ENCODE measurements at places on chromosomes 3 and 15.

GRCh38 chr3:41880387-41880786 lies 81.5 kb downstream of the ULK4 start:
- DNase-seq: no peak

DNA sequence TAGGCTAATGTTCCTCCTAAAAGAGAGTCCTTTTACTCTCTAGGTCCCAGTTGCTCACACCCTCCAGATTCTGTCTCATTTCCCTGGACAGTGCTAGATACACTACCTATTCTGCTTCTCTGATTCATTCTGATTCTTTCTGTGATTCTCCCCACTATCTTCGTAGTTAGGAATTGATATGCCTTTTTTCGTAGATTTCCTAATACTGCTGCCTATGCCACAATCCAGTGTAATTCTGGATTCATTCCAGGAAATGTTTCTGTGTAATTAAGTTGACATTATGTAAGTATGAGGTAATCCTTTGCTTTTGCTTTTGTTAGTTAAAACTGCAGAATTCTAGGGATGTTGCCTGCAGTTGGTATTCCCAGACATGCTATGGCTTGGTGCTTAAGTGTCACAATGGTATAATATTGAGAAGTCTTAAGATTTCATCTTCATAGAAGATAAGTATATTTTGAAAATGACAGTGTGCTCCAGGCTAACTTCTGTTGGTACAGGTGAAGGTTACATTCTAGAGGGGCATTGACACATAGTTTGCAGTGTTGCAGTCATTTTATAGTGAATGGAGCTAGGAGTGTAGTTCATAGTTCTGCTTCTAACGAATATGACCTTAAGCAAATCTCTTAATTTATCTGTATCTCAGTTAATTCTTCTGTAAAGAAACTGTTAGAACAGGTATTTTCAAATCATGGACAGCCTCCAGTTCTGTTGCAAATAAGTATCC lies 54.3 kb downstream of the RIOX2 start:
- DNase-seq: no peak

DNA sequence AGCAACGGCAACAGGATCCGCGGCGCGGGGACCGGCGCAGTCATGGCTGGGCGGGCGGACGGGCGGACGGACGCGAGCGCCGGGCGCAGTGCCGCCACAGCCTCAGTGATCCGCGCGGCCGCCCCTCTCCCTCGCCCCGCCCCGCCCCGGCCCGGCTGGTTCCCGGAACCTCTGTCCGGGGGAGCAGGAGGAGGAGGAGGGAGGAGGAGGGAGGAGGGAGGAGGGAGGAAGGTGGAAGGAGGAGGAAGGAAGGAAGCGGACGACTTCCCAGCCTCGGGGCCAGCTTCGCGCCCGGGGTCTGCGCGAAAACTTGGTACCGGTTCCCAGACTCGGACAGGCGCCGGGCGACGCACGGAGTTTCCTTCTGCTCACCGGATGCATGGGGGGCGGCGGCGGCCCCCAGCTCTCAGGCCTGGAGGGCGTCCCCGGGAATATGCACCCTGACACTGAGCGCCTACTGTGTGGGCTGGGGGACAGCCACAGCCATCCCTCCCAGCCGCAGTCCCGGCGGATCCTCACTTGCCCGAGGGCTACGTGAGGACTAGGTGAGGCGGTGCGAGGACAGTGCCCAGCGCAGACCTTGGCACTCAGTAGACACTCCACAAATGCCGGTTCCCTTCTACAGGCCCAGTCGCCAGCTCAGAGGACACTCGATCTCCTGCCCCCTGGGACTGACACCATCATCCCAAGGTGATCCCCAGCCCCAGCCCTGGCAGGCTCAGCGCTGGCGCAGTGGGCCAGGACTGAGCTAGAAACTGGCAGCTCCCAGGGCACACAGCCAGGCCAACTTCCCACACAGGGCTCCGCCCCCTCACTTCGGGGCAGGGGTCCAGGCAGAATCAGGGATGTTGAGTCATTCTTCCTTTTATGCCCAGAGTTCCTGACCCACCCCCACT lies at the start of gene SHISA5:
Gene SHISA5, minus strand, starts transcription at position 124 of the 896 bp plus-strand sequence. Its CDS starts 80 bp downstream, at position 44.
- peak; percentile 40 for DNase-seq

DNA sequence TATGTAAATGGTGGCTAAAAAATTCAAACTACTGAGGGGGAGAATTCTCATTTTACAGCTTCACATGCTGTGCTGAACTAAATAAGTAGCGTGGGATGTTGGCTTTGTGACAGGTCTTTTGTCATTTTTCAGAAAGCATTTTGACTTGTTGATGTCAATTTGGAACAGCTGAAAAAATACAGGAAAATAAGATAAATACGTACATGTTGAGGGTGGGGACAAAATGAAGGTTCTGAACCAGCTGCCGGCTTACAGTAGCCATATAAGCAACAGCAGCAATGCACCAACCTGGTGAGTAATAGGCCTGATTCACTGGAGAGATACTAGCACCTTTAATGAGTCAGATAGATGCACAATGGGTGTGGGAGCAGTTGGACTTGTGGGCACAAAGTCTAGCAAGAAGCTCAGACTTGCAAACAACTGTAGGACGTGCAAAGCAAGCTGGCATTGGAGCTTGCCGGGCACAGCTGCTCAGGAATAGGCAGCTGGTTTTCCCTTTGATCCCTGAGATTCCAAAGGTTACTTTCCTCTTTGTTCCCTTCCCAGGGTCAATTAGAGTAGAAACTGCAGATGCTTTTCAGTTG lies 12.9 kb downstream of the B3GNT5 start:
- DNase-seq: no peak

- DNase-seq: no peak
These were observed 35.5 kb downstream of the UBE2E2 start for GRCh38 chr3:23238578-23238977.

- DNase-seq: no peak
These were observed 90.6 kb downstream of the CD200R1L start for GRCh38 chr3:112755845-112756613.

GRCh38 chr15:63892794-63893441 lies 59.2 kb upstream of the HERC1 start:
- peak; percentile 55 for DNase-seq

GRCh38 chr15:74642734-74643664 lies 27.4 kb downstream of the CLK3 start:
- DNase-seq: no peak

DNA sequence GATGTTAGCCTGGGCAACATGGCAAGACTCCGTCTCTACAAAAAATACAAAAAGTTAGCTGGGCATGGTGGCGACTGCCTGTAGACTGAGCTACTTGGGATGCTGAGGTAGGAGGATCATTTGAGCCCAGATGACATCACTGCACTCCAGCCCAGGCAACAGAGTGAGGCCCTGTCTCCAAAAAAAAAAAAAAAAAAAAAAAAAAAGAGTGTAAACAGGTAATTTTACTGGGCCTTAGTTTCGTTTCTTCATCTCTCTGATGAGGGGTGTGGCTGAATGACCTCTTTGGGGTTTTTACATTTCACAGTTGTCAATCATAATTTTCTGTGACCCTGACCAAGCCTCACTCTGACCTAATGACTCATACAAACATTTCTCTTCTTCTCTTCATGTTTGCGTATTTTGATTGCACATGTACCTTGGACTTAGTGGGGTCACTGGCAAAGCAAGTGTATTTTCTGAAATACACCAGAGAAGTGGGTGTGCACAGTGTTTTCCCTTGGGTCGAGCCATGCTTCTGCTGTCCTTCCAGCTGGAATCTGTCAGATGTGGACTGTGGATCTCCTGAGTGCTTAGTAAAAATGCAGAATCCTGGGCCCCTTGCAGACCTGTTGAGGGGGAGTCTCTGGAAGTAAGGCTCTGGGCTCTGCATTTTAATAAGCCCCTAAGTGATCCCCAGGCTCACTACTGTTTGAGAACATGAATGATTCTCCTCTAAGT lies 140.5 kb downstream of the FNDC3B start:
- DNase-seq: no peak

GRCh38 chr15:32986147-32986546 lies 208.4 kb downstream of the FMN1 start:
- DNase-seq: no peak

GRCh38 chr3:115848641-115849040 lies 225.3 kb downstream of the GAP43 start:
- DNase-seq: no peak

- DNase-seq: no peak
These were observed 669.1 kb downstream of the CADM2 start for GRCh38 chr3:85627932-85628331.

GRCh38 chr15:94445566-94446160 lies 214.3 kb downstream of the MCTP2 start:
- no peak for DNase-seq

GRCh38 chr3:62926494-62926893 lies 51.3 kb upstream of the CADPS start:
- DNase-seq: no peak

DNA sequence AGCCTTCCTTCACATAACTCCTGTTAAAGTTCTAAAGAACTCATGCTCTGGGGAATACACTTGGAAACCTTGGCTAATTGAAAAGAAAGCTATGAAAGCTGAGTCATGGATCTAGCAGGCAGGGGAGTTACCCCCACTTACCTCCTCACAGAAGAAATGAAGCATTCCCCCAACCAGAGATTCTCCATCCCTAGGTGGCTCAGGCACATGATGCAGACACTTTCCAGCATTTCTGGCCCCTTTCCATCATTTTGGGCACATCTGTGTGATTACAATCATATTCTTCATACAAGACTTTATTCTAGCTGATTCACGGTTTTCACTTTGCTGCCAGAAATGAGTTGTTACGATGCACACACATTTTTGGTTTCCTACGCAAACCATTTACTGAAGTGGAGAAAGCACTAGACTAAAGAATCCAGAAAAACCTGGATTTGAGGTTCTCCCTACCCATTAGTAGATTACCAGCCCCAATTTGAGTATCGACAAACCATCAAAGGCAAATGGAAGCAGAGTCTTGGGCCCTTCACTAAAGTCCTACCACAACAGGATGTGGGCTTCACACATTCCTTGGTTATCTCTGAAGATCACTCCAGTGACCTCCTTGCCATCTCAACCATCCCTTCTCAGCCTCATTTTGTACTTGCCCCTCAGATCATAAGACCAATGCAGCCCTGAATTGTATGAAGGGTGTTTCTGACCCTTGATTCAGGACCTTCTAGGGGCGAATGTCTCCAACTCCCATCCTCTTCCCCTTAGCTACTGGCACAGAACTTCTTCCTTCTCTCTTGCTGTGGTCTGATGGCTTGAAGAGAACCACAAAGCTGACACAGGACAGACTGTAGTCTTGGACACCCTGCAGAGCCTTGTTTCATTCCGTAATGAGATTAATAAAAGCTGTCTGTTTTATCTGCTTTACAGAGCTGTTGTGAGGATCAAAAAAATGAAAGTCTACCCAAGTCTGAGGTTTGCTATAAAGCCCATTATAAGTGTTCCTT lies 42.5 kb upstream of the SNRK start:
- DNase-seq: no peak

GRCh38 chr3:73548436-73548835 lies 76.3 kb downstream of the PDZRN3 start:
- no peak for DNase-seq

- DNase-seq: no peak
These were observed 20.7 kb downstream of the ZSCAN2 start for GRCh38 chr15:84621358-84621979.

- DNase-seq: no peak
These were observed 38.5 kb downstream of the C2CD4A start for GRCh38 chr15:62105266-62105665.

GRCh38 chr15:92870010-92870591 lies 30.0 kb upstream of the CHD2 start:
- DNase-seq: no peak

- DNase-seq: no peak
These were observed 338.7 kb downstream of the CLSTN2 start for GRCh38 chr3:140273542-140274195.

GRCh38 chr3:49856181-49857005 lies at the start of gene TRAIP:
TSS of gene TRAIP (minus strand) at chr3:49856564. CDS start at chr3:49856453, 111 bp downstream.
- DNase-seq: peak; percentile 89

DNA sequence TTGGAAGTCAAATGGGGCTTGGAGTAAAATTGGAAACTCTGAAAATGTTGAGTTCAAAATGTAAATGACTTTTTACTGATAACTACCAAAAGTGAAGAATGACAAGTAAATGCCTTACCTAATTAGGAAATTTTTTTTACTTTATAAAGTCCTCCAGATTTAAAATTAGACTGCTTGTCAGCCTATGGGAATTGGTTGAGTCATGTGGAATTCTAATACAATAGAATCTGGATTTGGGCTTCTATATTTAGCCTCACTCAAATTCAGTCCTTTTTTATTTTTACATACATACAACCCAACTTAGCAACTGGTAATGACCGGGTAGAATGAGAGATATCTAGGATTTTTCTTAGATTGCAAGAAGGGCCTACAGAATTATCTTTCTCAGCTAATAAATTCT lies 158.9 kb upstream of the CADPS start:
- DNase-seq: no peak

- no peak for DNase-seq
These were observed 342.9 kb downstream of the IL20RB start for GRCh38 chr3:137300703-137301102.

GRCh38 chr3:66236281-66236680 lies 15.5 kb downstream of the SLC25A26 start:
- DNase-seq: no peak

GRCh38 chr3:98630416-98630815 lies 37.0 kb upstream of the CPOX start:
- no peak for DNase-seq

DNA sequence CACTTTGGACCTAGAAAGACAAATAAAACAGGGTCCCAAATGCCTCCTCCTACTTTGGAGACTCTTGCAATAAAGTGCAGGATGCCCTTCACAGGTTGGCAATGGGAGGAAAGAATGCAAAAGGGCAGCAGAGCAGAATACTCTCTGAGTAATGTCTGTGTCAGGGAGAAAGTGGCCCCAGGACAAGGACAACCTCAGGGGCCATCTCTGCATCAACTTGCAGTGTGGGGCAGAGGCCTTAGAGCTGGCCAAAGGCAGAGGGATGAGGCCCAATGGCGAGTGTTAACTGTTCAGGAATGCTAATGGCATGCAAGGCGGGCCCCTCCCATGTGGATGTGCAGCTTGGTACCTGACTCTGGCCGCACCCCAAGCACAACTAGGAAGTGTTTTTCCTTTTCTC lies 8.4 kb downstream of the UPK1B start:
- no peak for DNase-seq
